Activated CD4-positive, alpha-beta T cell treated with anti-CD3 and anti-CD28 coated beads, Interleukin-2, amount 50 U/mL, for 1 hour (primary cell): ENCODE measurements at places on chromosomes 7 and 10.

DNA sequence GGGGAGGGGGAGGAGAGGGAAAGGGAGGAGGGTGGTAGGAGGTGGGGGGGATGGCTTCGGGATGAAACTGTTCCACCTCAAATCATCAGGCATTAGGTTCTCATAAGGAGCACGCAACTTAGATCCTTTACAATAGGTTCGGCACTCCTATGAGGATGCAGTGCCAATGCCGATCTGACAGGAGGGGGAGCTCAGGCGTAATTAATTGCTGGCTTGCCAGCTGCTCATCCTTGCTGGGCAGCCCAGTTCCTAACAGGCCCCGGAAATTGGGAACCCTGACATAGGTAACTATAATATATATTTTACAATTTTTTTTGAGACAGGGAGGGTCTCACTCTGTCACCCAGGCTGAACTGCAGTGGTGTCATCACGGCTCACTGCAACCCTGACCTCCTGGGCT lies 118.8 kb upstream of the SFMBT2 start:
- no peak for DNase-seq

- no peak for DNase-seq
Observed at GRCh38 chr7:96718107-96719003, 8.7 kb upstream of the SEM1 start.

DNA sequence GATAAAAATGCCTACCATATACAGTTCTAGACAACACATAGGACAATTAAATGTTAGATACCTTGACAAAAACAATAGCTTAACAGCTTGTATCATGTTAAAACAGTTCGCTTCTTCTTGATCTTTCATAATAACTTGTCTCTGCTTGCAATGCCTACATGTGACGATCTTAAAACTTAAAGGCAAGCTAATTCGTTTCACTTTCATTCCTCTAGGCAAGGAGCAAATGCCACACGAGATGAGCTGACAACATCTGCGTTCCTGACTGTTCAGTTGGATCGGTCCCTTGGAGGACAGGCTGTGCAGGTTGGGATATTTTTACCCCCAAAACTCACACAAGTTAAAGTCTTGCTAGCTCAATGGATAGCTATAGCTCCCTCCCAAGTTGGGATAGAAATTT lies 51.6 kb upstream of the ARL4A start:
- no peak for DNase-seq

DNA sequence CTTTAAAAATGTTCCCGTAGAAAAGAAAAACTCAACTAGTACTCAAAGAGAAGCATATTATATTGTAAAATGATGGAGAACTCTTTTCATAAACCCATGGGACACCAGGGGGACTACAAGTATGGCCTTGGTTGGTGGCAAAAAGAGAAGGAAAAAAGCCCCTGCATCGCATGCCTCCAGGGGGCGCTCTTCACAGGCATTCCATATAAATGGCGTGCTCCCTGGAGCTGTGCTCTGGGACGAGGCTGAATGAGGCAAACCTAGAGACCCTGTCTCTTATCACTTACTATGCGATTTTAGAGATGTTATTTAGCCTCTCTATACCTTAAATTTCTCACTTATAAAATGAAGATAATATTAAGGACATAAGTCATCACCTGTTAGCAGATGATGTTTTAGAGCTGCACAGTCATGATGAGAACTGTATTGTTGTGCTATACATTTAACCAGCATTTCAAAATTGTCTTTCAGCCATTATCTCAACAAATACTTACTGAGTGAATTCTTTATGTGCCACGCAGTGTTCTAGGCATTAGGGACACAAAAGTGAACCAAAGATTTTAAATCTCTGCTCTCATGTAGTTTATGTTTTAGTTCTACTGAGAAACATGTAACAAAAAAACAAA lies 105.8 kb downstream of the ARHGAP21 start:
- DNase-seq, result peak; percentile 55

- DNase-seq, result no peak
Observed at GRCh38 chr7:75950111-75950681, 35.2 kb downstream of the POR start.

DNA sequence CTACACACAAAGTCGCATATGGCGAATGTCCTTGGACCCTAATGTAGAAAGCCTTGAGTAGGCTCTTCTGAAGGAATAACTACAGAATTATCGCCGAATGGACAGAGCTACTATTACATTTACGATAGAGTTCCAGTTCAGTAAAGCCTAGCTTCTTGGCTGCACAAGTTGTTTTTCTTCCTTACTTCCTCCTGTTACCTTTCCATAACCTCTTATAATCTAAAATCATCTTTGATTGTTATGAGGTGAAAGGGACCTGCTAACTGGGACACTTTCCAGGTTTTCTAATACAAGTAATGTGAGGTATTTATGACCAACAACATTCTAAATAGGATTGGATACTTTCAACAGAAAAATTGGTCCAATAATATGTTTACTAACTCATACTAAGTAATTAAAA lies 31.2 kb downstream of the MACC1 start:
- no peak for DNase-seq
